ENCODE measurements at places on chromosomes 1 and 21. TPM values are rescaled to one million over a fixed set of nuclear protein-coding genes. Genes with fewer than 3 reads are reported as not detected.

SLC25A33 gene
- total RNA-seq: 5.9 TPM

KCNK2 gene
- not detected for total RNA-seq

TNFRSF8 gene
- 39.5 TPM for total RNA-seq

RXFP4 gene
- not detected for total RNA-seq

ABCG1 gene
- total RNA-seq: 53.1 TPM

FCRLB gene
- 0.43 TPM for total RNA-seq

CRP gene
- not detected for total RNA-seq

HES3 gene
- total RNA-seq: not detected

TNFSF4 gene
- 2.0 TPM for total RNA-seq
